ENCODE measurements at places on chromosomes 5 and 9.

- DNase-seq: no peak
These were observed 200.3 kb downstream of the HSPA4 start for GRCh38 chr5:133252133-133252480.

- no peak for DNase-seq
These were observed 46.8 kb downstream of the ACO1 start for GRCh38 chr9:32431196-32431595.

- DNase-seq: no peak
These were observed 295.0 kb downstream of the PDE4D start for GRCh38 chr5:59598547-59598874.

DNA sequence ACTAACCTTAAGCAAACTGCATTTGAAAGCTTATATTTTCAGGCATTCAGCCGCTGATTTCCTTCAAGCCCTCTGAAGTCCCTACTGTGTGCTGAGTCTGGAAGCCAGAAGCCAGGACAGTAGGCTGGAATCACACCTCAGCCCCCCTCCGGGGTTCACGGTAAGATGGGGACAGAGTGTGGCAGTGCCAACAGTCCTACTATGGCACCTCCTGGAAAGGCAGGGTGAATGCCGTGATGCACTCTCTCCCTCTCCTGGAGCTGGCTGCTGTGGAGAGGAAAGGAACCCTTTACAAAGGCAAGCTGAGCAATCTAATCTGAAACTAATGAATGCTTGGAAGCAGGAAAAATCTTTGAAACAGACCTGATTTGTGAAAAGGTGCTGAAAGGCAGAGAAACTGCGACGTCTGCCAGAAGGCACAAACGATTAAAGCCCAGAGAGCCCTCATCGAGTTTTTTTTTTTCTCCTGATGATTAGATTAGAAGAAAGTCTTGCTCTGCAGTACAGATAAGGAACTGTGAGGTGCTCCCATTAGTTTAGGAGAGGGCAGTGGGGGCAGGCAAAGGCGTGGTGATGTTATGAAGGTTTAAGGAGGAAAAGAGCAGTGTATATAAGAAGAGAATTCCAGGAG lies 21.0 kb downstream of the ANKH start:
- DNase-seq: no peak
